ENCODE measurements at places on chromosomes 4 and X.

DNA sequence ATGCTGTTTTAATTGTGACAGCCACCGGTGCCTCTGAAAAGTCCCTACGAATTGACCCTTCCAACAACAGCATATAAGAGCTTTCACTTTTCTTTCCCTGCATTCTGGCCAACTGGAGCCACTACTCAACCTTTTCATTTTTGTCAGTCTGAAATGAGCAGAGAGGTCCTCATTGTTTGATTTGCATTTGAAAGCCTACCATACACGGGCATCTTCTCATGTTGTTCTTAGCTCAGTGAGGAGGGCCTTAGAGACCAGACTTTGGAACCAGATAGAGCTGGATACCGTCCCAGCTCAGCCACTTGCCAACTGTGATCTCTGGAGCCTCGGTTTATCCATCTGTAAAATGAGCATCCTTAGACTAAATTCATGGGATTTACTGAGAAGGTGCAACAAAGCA, 16.9 kb upstream of the TMSB4X start:
- DNase-seq: no peak

DNA sequence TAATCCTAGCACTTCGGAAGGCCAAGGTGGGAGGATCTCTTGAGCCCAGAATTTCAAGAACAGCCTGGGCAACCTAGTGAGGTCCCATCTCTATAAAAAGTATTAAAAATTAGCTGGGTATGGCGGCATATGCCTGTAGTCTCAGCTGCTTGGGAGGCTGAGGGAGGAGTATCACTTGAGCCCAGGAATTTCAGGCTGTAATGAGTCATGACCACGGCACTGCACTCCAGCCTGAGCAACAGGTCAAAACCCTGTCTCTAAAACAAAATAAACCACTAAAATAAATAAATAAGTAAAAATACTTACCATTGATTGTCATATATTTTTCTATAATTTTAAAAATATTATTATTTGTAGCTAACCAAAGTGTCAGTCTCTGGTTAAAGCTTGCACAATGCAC, 315.6 kb upstream of the SMIM31 start:
- no peak for DNase-seq

GRCh38 chr4:23225564-23225963, 532.8 kb downstream of the GBA3 start:
- no peak for DNase-seq

DNA sequence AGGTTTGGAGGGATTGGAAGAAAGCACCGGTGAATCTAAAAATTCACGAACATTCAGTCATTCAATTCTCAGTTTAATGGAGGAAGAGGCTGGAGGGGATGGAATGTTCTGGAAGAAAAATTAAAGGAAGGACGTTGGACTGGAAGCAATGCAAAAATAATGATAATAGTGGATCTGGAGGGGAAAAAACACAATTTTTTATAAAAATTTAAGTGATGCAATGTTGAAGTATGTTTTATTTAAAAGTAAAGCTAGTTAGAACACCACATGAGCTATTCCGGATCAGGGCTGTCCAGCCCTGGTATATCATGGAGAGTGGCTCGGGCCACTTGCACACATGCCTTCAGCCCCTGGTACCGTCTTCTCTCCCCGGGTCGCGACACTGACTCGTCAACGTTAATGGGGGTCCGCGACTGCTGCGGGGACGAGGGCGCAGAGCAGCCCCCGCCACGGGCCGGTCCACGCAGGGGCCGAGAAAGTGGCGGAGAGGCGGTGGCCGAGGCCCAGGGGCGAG, 204.6 kb downstream of the TENM3 start:
- DNase-seq: no peak

DNA sequence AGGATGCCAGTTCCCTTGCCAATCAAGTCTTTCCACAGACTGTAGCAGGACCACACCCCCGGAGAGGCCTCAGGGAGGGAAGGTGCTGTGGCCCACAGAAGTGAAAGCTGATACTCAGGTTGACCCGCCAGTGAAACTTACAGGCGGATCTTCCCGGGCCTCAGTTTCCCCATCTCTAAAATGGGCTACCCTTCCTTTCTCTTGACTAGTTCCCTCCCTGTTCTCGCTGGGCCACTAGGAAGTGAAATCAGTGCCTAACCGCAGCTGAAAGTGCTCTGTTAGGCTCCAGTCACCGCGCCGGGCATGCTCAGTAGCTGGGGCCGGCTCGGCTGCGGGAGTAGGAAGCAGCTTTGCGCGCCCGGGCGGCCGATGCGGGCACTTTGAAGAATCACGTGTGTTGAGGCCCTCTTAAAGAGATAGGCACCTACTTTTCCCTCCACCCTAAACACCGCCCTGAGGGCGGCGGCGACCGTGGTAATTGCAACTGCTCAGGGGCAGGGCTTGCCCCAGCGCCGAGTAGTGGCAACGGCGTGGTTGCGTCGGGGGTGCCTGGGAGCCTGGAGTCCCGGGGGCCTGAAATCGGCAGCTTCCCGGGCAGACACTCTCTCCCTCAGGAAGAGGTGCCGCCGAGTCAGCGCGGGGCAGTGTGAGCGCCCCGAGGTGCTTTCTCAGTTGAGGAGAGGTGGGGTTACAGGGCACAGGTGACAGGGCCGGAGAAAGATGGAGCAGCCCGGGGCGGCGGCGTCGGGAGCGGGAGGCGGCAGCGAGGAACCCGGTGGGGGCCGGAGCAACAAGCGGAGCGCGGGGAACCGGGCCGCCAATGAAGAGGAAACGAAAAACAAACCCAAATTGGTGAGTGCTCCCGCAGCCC, at the start of gene DIAPH2:
Gene DIAPH2 (plus strand): TSS at position 504 of the 871 bp plus-strand sequence.
- peak; percentile 60 for DNase-seq

DNA sequence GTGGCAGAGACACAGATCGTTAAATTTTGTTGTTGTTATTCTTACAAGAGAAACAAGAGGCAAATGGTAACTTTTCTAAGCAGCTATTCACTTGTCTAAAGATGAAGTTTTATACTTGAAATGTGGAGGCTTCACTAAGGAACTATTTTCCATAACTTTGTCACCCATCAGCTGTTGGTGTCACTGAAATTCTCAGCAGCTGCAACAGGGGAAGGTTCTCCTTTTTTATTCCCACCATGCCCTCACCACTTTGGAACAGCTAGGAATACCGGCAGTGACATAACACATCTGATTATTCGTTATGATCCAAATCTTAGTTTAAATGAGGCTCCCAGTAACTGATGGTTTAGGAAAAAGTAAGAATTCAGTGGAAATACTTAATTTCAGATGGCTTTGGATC, 147.0 kb upstream of the LEF1 start:
- DNase-seq: no peak

DNA sequence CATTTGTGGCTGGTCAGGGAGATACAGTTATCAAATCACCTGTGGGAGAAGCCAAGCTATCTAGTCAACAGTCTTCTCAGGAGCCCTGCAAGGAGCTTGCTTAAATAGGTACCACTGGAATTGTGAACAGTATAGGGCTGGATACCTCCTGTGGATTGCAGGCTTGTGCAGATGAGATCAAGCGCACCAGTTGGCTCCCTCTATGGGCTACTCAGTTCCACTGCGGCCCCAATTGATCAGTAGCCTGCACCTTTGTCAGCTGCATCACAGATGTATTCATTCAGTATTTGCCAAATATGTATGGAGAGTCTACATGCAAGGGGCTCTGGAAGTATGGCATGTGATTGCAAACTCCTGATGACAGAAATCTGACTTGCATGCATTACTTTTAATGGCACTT, 28.6 kb downstream of the TEX13A start:
- DNase-seq: no peak

DNA sequence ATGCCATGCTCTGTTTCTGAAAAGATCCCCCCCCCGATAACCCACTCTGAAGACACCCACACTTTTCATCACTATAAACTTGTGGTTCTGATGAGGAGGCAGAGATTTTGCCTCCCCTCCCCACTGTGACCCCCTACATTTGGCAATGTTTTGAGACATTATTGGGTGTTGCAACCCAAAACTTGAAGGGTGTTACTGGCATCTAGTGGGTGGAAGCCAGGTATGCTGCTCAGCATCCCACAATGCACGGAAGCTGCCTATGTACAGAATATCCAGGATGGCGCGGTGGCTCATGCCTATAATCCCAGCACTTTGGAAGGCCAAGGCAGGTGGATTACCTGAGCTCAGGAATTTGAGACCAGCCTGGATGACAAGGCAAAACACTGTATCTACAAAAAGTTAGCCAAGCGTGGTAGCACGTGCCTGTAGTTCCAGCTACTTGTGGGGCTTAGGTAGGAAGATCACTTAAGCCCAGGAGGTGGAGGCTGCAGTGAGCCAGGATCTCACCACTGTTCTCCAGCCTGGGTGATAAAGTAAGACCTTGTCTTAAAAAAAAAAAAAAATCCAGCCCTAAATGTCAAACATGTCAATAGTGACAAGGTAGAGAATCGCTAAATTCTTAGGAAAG, 87.3 kb downstream of the SCD5 start:
- DNase-seq: no peak

DNA sequence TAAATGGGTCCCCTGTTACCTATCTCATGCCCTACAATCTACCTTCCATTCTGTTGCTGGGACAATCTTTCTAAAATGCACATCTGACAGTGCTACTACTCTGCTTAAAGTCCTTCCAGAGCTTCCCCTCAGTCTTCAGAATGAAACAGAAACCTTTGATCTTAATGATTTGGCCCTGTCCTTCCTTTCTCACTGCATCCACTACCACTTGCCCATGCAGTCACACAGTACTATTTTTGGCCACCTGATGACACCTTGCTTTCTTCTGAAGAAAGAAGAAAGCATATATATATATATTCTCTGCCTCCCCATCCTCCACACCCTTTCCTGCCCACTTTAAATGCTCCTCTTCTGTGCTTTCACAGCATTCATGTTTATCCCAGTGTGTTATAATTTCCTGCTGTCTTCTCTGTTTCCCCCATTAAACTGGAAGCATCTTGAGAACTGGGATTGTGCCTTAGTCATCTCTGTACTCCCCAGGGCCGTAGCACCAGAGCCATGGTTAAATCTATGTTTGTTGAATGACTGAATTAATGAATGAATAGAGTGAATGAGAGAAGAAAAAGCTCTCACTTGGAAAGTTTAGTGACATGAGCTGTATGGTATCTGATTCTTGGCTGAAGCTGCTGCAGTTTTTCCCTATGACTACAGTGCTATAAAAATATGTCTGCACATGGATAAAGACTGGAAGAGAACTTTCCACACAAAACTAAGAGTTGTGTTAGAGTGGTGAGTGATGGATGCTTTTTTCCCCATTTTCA, 56.2 kb downstream of the RTL9 start:
- DNase-seq: no peak

DNA sequence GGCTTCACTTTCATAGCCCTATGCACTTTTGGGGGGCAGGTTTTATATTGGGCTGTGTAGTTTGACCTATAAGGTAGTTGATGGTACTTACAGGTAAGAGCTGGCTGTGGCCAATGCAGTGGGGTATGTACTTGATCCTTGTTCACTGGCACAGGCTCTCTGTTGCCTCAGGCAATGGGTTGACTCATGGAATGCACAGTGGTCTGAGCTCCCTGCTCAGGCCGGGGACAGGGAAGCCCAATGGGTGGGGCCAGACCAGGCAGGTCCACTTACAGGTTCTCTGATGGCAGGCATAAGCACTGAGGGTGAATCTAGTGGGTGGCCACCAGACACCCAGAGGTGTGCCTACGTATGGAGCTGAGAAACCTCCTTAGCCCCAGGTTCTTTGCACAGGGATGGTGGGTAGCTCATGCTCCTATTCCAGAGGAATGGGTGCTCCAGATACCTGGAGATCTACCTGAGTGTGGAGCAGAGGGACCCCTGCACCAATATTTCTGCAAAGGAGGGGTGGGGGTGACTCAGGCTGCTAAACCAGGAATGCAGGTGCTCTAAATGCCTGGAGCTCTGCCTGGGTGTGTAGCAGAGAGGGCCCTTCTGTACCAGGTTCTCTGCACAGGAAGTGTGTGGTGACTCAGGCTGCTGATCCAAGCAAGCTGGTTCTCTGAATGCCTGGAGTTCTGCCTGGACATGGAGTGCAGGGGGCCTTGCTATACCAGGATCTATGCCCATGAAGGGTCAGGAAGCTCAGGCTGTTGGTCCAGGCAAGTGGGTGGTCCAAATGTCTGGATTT, 52.3 kb downstream of the IL1RAPL2 start:
- DNase-seq: no peak

- DNase-seq: no peak
These were observed 7.9 kb upstream of the SLC25A43 start for GRCh38 chrX:119391279-119391678.

GRCh38 chrX:115330498-115331168, 41.1 kb downstream of the LUZP4 start:
- no peak for DNase-seq

DNA sequence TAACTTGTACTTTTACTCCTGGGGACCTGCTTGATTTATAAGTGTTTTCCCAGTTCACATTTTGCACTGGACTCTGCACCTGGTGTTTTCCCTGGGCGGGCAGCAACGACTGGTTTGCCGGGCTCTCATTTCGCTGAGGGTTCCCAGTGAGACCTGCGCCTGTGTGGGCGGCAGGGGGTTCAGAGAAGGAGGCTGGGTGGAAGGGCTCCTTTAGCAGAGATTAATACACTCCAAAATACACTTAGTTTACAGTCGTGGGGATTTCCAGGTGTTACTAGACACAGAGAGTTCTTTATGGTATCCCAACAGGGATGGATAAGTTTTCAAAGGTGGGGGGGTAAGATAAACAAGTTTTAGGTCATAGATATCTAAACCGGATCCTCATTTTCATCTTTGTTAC, 53.0 kb upstream of the SHISA3 start:
- no peak for DNase-seq

GRCh38 chrX:143683486-143683885, 37.1 kb downstream of the SPANXN2 start:
- DNase-seq: no peak

GRCh38 chrX:71618303-71618721, at the start of gene CXCR3:
Gene CXCR3 (minus strand): TSS chrX:71618511. CDS start chrX:71618449, 62 bp downstream.
- peak; percentile 43 for DNase-seq

DNA sequence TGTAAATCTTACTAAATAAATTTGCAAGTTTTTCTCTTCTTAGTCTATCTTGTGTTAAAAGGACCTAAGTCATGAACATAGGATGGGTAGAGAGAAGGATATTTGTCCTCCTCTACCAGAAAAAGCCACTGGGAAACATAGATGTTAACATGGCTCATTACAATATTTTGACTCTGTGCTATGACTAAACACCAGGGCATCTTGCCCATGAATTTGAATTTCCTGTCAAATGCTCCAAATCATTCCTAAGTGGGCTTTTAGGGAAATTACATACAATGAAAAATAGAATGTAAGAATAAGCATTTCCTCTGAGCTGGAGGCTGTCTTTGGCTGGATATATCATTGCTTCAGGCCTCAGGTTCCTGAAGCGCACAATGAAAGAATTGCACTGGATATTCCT, 39.1 kb downstream of the ANOS1 start:
- DNase-seq: no peak

GRCh38 chr4:148540622-148541326, 98.6 kb upstream of the NR3C2 start:
- DNase-seq: no peak

GRCh38 chr4:114597410-114598115, 1.0 kb upstream of the UGT8 start:
- no peak for DNase-seq

Measured in T-helper 9 cell (primary cell).